Stimulated activated CD8-positive, alpha-beta memory T cell treated with anti-CD3 and anti-CD28 coated beads, Interleukin-7, amount 100 ng/mL, for 1 hour (primary cell): ENCODE measurements at places on chromosomes 11 and 22.

DNA sequence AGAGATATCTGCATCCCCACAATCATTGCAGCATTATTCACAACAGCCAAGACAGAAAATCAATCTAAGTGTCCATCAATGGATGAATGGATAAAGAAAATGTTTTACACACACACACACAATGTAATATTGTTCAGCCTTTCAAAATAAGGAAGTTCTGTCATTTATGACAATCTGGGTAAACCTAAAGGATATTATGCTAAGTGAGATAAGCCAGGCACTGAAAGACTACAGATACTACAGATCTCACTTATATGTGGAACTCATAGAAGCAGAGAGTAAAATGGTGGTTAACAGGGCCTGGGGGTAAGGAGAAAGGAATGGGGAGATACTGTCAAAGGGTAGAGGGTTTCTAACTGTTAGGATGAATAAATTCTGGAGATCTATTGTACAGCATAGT is 36.0 kb upstream of the EED start:
- DNase-seq = no peak

- no peak for DNase-seq
Observed at GRCh38 chr22:37618674-37619073, 10.0 kb downstream of the GGA1 start.

- no peak for DNase-seq
Observed at GRCh38 chr11:120183701-120184141, 27.1 kb upstream of the OAF start.

DNA sequence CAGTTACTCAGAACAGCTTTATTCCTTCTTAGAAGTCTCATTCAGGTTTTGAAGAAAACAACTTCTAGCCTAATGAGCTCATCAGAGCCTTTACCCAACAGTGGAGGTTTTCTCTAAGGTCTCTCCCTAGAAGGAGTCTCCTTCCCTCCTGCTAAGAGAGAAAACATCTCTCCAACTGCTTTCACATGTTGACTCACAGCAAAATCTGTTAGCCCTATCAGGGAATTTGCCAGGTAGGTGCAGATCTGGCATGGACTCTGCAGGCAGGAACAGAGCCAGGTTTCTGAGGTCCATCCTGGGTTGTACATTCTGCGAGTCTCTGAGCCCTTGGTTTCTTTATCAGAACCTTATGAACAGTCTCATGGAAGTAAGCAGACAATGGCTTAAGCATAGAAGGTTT is 214.4 kb downstream of the HIPK3 start:
- DNase-seq = no peak

DNA sequence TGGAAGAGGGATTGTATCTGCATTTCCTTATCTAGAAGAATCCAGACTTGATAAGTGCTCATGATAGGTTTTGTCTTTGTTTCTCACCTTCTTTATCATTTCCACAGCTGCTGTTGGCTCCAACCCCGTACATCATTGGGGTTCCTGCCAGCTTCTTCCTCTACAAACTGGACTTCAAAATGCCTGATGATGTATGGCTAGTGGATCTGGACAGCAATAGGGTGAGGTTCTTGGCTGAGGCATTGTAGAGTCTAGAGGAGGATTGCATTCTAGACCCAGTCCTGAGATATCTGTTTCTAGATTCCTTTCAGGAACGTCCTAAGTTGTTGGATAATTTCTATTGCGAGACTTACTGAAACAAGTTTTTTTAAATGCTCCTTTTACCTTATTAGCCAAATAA is 8.1 kb downstream of the MADD start:
- no peak for DNase-seq

- DNase-seq = no peak
Observed at GRCh38 chr22:24380905-24381230, 46.5 kb upstream of the ADORA2A start.

DNA sequence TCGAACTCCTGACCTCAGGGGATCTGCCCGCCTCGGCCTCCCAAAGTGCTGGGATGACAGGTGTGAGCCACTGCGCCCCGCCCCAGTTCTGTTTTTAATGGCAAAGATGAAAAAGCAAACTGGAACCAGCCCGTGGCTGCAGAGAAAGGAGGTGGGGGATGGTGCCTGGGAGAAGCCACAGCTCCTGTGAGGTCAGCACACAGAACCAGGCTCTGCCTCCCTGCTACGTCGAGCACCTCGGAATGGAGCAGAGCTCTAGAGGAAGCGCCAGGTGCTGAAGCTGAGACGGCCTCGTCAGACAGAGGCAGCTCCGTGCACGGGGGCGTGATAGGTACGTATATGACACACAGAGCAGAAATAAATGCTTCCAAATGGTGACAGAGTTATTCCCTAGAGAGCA is 8.5 kb downstream of the DRD4 start:
- DNase-seq = no peak

DNA sequence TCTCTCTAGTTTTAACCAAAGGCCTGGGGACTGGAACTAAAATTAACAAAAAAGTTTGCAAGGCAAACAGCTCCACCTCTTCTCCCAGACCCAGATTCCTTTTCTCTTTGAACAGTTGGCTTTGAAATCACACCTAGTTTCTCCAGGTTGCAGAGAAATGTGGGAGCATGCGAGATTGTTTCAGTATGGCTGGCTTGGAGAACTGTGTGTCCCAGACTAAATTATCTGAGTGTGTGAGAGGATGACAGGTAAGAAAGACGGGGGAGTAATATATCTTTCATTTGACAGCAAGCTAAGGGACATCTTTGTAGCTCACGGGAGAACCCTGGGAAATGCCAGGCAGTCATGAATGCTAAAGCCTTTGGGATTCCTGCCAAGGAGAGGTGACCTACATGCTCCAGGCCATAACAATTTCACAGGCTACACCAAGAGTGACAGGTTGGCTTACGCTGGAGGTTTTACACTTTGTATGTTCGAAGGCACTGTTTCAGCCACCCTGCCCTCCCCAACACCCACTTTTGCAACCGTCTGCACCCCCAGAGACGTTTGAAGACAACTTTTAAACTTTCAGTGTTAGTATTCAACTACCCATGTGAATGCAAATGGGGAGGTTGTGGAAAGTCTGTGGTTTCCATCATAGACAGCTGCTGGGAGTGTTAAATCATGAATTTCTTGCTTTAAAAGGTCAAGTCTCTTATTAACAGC is 109.3 kb upstream of the SNX19 start:
- DNase-seq = no peak

- DNase-seq = no peak
Observed at GRCh38 chr11:78228467-78228866, 39.7 kb downstream of the USP35 start.

- no peak for DNase-seq
Observed at GRCh38 chr11:118524757-118525470, 2.4 kb upstream of the TTC36 start.

GRCh38 chr11:119361056-119361787 is 14.7 kb upstream of the MFRP start:
- no peak for DNase-seq

DNA sequence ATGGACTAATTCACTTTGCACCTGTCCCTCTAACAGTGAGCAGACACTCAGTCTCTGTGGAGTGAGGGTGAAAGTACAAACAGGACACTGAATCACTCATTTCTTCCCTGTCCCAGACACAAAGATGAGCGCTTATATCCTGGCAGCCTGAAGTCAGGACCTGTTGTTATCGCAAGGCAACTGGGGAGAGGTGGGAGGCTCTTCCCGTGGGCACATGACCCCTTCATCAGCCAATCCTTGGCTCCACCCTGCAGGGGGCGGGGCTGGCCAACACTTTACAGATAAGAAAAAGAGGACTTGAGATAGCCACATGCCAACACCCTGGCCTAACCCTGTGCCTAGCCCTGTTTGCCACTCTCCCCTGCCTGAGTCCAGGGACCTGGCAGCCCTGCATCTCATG is 29.5 kb upstream of the TESMIN start:
- DNase-seq = no peak
